Activated CD4-positive, CD25-positive, alpha-beta regulatory T cell (primary cell): ENCODE measurements at places on chromosomes 16 and 17.

GRCh38 chr16:81604960-81605383 is 160.4 kb downstream of the CMIP start:
- DNase-seq, result no peak

GRCh38 chr16:3774156-3774767 is 56.9 kb upstream of the TRAP1 start:
- DNase-seq, result no peak

DNA sequence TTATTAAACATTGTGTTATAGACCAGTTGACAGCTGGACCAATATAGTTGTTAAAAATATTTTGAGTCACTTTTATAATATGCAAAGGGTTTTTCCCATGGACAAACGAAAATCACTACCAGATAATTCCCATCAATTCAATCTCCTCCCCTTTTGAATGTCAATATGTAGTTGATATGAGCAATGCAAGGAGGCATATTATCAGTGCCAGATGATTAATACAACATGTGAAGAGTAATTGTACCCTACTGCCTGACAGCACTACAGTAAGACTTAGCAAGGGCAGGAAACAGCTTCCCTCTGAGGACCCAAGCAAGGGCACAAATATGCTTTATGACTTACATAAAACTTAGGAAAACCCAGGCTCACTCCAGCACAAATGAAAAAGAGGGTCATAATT is 17.3 kb downstream of the KANSL1 start:
- DNase-seq, result no peak

GRCh38 chr17:81049973-81050551 is 15.1 kb downstream of the BAIAP2 start:
- no peak for DNase-seq

- no peak for DNase-seq
Observed at GRCh38 chr16:14500791-14501190, 129.3 kb downstream of the PARN start.
